ENCODE measurements at places on chromosomes 11 and 22. TPM values are rescaled to one million over a fixed set of nuclear protein-coding genes. Genes with fewer than 3 reads are reported as not detected.

The SULT4A1 gene
- 11.2 TPM for polyA plus RNA-seq

The CCDC81 gene
- 16.0 TPM for polyA plus RNA-seq

The MRGPRX3 gene
- polyA plus RNA-seq, result not detected

The OR51I1 gene
- not detected for polyA plus RNA-seq

The TMEM45B gene
- polyA plus RNA-seq, result 0.54 TPM

The CHRM1 gene
- polyA plus RNA-seq, result 0.45 TPM

The FXYD6 gene
- polyA plus RNA-seq, result 186 TPM

The C22orf42 gene
- 13.3 TPM for polyA plus RNA-seq

The OR52K2 gene
- not detected for polyA plus RNA-seq

The DLG2 gene
- polyA plus RNA-seq, result 23.0 TPM

The PKNOX2 gene
- 10.4 TPM for polyA plus RNA-seq

The POTEH gene
- 2.4 TPM for polyA plus RNA-seq

The DCDC1 gene
- polyA plus RNA-seq, result 10.4 TPM

The SERHL2 gene
- 11.3 TPM for polyA plus RNA-seq
